ENCODE measurements at places on chromosomes 11 and 22.

GRCh38 chr11:96111308-96111707 lies 187.4 kb upstream of the MTMR2 start:
- DNase-seq: no peak

GRCh38 chr11:36803084-36803483 lies 205.0 kb upstream of the RAG2 start:
- peak; percentile 39 for DNase-seq

- no peak for DNase-seq
Measured at GRCh38 chr11:93536101-93536861, 6.9 kb downstream of the SMCO4 start.

DNA sequence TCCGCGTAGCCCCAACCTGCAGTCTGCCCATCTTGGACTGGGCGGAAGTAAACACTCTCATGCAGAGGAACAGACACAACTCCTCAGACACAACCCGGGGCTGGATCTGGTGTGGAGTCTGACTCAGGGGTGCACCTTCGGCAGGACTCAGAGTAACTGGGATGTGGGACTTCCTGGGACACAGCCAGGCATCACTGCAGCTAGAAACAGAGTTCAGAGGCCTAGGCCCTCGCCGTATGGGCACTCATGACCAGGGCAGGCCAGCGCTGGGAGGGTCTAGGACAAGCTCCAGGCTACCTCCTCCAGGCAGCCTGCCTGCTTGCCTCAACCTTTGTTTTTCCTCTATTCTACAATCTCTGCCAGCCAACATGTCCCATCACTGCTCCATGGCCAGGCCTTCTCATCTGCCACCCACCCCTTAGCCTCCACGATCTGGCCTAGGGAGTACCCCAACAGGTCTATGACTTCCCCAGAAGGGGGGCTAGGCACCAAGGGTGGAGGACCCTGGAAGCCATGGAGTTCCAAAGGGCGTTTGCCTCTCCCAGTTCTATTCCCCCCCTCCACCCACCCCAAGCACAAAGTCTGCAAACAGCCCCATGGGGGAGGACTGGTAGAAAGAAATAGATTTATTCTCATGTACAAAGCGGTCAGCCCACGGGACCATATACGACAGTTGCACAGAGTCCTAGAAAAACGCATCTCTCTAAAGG lies 98.5 kb downstream of the PDE2A start:
- no peak for DNase-seq

DNA sequence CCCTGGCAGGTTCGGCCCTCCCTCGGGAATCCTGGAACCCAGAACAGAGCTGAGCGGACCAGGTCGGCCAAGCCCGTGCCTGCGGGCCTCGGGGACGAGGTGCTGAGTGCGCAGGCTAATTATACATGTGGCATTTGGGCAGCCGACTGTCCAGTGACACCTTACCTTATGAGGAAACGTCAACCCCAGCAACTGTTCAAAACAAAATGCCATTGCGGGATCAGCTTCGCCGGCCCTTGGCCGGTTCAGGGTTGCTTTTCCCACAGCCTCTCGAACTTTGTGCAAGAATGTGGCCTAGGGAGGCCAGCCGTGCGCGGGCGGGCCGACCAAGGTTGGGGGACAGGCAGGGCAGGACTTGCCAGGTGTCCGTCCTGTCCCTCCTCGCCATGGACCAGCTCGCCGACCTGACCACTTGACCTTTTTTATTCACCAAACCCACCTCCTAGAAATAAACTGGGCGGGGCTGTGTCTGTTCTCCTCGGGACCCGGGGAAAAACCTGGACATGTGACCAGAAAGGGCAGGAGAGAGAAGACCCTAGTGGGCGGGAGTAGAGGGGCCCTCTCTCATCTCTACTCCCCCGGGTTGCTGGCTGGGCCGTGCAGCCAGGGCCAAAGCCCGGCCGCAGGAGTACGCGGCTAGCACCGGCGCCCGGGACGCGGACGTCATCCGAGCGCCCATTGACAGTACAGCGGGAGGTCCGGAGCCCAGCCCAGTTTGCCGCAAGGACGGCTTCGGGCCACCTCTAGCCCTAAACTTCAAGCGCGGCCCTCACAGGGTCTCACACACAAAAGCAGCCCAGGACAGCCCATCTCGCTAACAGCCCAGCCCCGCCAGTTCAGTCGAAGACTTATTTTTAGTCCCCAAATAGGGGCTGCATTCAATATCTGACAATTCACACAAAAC lies 134.3 kb upstream of the C11orf58 start:
- no peak for DNase-seq

DNA sequence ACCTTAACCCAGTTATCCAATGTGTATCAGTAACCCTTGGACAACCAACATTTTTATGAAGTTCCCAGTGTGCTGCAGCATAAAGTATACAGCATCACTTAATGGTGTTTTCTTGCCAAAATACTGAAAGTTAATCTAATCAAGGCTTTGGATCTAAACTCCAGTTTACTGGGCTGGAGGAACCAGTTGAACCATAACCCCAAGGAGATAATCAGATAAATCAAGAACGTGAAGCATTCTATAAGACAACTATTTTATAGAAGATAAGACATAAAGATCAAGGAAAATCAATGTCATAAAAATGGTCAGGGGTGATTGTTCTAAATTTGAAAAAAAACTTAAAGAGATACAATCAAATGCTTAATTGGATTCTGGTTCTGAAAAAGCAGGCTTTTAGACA lies 2.3 kb upstream of the OSBP start:
- DNase-seq: no peak
